ENCODE measurements at places on chromosomes 5 and 9. TPM values are rescaled to one million over a fixed set of nuclear protein-coding genes. Genes with fewer than 3 reads are reported as not detected.

Gene IFNB1
- not detected for total RNA-seq

Gene GARIN3
- not detected for total RNA-seq

Gene SPINK1
- total RNA-seq, result not detected

Gene GKAP1
- 2.6 TPM for total RNA-seq

DNA sequence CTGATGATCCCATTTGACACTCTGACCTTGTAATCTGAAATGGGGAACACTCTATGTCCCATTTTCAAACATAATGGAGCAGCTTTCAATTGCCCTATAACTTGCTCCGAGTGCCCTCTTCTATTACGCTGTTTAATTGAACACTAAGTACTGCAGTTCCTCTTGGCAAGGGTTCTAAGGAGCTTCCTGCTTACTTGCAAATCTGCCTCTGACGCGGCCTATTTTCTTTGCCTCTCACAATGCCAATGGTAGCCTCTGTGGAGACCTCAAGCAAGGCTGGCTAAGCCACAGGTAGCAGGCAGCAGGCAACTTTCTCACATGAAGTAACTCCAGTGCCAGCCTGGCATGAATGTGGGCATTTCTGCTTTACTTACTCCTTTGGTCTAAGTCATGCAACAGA is 443.4 kb upstream of the TRPC7 start:
- peak; percentile 15 for DNase-seq

DNA sequence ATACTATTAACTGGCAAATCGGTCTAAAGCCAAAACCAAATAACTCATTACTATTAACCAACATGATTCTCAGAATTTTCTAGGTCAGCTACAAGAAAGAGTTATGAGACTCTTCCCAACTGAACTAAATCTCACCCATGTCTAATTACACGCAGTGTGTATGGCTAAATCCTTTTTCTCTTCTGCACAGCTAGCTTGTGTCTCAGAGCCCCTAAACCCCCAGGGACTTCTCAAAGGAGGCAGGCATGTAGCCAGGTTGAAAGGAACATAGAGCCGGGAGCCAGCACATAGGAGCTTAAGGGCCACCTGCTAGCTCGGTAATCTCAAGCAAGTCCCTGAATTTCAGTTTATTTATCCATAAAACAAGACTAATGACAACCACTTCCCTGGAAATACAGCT is 2.2 kb upstream of the GZMK start:
- DNase-seq, result no peak

- no peak for DNase-seq
Observed at GRCh38 chr5:59592101-59592500, 301.4 kb downstream of the PDE4D start.

DNA sequence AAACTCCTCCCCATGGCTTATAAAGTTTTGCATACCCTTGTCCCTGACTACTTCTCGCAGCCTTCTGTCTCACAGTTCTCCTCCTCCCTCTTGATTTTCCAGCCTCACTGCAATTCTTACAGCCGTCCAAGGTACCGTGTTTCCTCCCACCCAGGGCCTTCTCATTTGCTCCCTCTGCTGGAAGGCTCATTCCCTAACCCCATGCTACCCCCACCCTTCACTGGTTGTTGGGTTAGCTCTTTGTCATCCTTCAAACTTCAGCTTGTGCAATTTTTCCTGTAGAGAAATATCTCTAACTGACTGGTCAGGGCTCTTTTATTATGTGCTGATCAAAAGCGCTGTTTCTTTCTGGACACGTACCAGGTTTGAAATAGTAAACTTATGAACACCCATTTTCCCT is 329.2 kb downstream of the EBF1 start:
- no peak for DNase-seq

DNA sequence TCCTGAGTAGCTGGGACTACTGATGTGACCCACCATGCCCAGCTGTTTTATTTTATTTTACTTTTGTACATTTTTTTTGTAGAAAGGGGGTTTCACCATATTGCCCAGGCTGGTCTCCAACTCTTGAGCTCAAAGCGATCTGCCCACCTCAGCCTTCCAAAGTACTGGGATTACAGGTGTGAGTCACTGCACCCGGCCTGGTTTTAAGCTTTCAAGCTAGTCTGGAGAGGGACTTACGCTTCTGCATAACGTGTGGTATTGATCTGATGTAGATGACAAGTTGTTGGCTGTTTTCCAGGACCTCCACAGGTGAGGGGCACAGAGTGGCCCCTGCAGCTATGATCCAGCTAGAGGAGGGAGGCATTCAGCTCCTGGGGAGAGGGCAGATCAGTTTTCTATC is 6.8 kb upstream of the CCL21 start:
- DNase-seq, result no peak

DNA sequence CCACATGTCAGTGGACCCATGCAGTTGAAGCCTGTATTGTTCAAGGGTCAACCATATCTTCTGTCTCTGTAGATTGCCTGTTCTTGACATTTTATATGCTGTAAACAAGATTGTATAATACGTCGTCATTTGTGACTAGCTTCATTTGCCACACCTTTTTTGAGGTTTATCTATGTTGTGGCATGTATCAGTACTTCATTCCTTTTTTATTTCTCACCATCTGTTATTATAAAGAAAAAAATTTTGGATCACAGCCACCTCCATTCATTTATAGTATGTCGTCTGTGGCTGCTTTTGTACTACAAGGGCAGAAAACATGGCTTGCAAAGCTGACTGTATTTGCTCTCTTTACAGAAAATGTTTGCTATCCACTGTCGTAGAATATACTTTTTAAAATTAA is 72.4 kb downstream of the TEK start:
- peak; percentile 43 for DNase-seq

DNA sequence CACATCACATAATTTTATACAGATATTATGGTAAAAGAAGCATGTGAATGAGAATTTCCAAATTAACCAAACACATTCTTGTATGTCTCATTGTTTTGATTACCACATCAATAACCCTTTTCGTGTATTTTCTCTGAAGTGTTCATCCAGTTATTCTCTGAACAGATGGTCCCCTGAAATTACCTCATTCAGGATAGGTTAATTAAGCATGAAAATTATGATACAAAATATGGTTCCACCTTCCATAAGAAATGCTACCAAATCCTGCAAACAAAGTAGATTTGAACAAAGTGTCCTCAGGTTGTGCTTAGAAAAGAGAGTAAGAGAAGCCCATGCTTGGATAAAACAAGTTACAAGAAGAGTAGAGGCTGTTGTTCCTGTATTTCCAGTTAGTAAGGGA is 83.1 kb upstream of the LMNB1 start:
- DNase-seq, result no peak

DNA sequence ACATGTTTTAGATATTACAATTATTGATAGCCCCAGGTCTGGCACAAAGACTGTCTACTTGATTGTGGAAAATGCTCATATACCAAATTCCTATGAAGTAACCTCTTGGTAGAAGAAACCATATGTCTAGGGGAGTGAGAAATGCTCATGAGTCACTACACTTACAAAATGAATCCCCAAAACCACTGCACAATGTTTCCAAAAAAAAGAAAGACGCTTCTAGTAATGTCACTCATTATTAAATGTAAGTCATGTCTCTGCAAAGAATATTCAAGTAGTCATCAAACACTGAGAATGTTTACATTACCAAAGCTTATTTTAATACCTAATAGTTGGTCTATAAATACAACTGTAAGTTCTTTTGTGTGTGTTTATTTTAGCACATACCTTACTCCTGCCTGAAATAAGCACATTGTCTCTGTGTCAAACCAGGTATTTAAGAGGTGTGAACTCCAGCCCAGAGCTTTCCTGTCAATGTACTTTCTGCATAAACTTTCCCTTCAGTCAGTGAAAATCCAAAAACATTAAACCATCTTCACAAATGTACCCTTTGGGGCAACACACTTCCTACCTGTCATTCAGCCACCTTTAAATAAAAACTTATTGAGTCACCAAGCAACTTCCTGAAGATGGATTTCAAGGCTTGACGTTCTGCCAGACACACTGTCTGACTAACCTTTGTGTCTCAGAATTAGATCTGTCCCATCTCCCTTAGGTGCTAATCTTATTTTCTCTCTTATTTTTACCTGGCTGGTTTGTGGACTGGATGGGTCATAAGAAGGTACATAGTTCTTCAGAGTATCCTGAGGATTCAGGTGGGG is 194.0 kb downstream of the NFIB start:
- peak; percentile 18 for DNase-seq

GRCh38 chr5:159155960-159156359 is 53.4 kb downstream of the RNF145 start:
- DNase-seq, result no peak

GRCh38 chr9:133320421-133320881 is 15.5 kb downstream of the SURF6 start:
- DNase-seq, result no peak
